ENCODE measurements at places on chromosomes 4 and X. TPM values are rescaled to one million over a fixed set of nuclear protein-coding genes. Genes with fewer than 3 reads are reported as not detected.

ZNF711 gene
- total RNA-seq, result 0.36 TPM

- no peaks in the 10 kb centered on the region for H3K27me3 ChIP-seq
- no peak overlapping the region for H3K27ac ChIP-seq
- H3K36me3 ChIP-seq, result peaks cover 4% of the 10 kb centered on the region
- DNase-seq, result no peak
- H3K4me3 ChIP-seq, result no peak overlapping the region
- no peaks in the 10 kb centered on the region for H3K4me1 ChIP-seq
Measured at GRCh38 chr4:45865781-45866180, 258.1 kb downstream of the GABRG1 start.

- H3K27me3 ChIP-seq, result peaks cover 30% of the 10 kb centered on the region
- no peak overlapping the region for H3K4me3 ChIP-seq
- no peak overlapping the region for H3K27ac ChIP-seq
Measured at GRCh38 chrX:140507223-140507981, 2.5 kb upstream of the SOX3 start.

DNA sequence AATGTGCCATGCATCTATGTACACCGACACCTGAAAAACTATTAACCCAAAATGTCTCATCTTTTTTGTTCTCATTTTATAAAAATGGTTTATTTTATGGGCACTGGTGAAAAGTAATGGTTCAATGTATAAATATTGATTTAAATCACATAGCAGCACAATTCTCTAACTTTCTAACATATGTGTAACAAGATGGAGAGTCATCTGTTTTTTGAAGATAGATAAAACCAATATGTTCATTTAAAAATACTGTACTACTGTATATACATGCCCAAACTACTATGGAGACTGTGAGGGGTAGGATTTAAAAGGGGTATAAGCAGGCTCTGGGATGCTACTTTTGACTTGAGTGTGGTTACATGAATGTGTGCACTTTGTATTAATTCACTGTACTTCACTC is 67.6 kb downstream of the GLRA3 start:
- H3K4me3 ChIP-seq, result no peak overlapping the region
- no peak for DNase-seq
- H3K27ac ChIP-seq, result no peak overlapping the region
- H3K36me3 ChIP-seq, result no peaks in the 10 kb centered on the region
- H3K27me3 ChIP-seq, result no peaks in the 10 kb centered on the region

XAGE2 gene
- total RNA-seq, result not detected

DNA sequence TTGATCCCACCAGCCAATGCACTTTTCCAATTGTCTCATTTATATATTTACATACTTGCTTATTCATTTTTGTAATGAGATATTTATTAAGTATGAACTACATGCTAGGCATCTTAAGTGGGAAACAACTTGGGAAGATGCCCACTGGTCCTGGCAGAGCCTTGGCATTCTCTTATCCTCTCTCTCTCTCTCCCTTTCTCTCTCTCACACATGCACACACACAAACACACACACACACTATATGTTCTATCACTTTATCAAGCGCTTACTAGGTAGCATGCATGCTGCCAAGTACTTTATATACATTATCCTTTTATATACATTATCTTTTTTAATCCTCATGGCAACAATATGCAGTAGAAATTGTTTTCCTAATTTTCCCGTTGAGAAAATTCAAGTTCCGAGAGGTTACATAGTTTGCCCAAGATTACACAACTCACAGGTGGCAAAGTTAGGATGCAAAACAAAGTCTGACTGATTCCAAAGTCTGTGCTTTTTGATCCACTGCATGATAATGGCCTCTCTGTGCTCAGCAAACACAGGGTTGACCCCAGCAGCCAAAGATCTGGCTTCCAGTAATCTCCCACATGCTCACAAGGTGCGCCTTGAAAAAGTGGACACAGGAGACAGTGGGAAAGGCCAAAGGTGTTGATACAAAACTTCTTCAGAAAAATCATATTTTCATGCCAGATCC is 173.1 kb upstream of the KLF3 start:
- no peaks in the 10 kb centered on the region for H3K36me3 ChIP-seq
- H3K4me3 ChIP-seq, result no peak overlapping the region
- no peaks in the 10 kb centered on the region for H3K27me3 ChIP-seq
- DNase-seq, result no peak
- peaks cover 30% of the 10 kb centered on the region for H3K4me1 ChIP-seq

SLC34A2 gene
- not detected for total RNA-seq

- no peak overlapping the region for H3K27ac ChIP-seq
- H3K36me3 ChIP-seq, result no peaks in the 10 kb centered on the region
- no peaks in the 10 kb centered on the region for H3K4me1 ChIP-seq
Measured at GRCh38 chrX:101484135-101484534, 1.1 kb upstream of the ARMCX4 start.

BMP3 gene
- total RNA-seq, result not detected

PCDH18 gene
- total RNA-seq, result not detected

- H3K36me3 ChIP-seq, result no peaks in the 10 kb centered on the region
- H3K4me1 ChIP-seq, result no peaks in the 10 kb centered on the region
- DNase-seq, result no peak
- H3K27ac ChIP-seq, result no peak overlapping the region
- peaks cover 9% of the 10 kb centered on the region for H3K27me3 ChIP-seq
- H3K4me3 ChIP-seq, result no peak overlapping the region
Measured at GRCh38 chrX:103539695-103540094, 20.4 kb upstream of the RAB40A start.

PLXNB3 gene
- 0.48 TPM for total RNA-seq

DNA sequence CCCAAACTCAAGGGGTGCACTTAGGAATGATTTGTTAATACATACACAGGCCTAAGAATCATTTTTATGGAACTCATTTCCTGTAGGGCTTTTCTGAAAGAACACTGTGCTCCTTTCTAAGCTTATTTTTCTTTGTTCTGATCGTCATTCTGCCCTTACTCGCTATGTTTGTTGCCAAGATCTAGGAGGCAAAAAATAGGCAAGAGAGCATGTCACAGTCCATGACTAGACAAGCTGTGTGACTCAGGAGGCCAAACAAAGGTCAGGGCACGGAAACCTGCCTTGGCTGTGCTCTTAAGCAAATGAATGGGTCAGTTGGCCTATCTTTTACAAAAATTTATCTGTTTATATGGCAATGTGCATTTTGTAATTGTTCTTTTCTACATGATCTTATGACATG is 42.5 kb upstream of the C1GALT1C1 start:
- no peak overlapping the region for H3K4me3 ChIP-seq
- no peaks in the 10 kb centered on the region for H3K27me3 ChIP-seq
- H3K36me3 ChIP-seq, result peaks cover 8% of the 10 kb centered on the region
- peaks cover 10% of the 10 kb centered on the region for H3K4me1 ChIP-seq
- no peak for DNase-seq

GRCh38 chr4:41784191-41784979 is 35.9 kb upstream of the PHOX2B start:
- no peaks in the 10 kb centered on the region for H3K36me3 ChIP-seq
- H3K27ac ChIP-seq, result no peak overlapping the region
- DNase-seq, result no peak
- H3K27me3 ChIP-seq, result peaks cover 5% of the 10 kb centered on the region
- no peaks in the 10 kb centered on the region for H3K4me1 ChIP-seq

PKD2 gene
- 19.5 TPM for total RNA-seq

- no peak for DNase-seq
- H3K4me3 ChIP-seq, result no peak overlapping the region
- H3K4me1 ChIP-seq, result no peaks in the 10 kb centered on the region
- no peaks in the 10 kb centered on the region for H3K36me3 ChIP-seq
Measured at GRCh38 chrX:132467026-132467425, 21.8 kb downstream of the MBNL3 start.

DNA sequence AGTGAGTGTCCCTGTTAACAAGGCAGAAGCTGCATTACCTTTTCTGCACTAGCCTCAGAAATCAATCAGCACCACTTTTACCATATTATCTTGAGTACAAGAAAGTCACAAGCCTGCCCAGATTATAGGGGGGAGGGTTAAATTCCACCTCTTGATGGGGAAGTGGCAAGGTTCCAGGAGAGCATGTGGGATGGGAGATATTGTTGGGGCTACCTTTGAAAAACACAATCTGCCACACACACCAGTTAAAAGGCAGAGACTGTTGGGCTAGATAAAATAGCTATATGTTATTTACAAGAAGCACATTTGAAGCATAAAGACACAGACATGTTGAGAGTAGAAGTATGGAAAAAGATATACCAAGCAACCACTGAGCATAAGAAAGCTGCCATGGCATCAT is 6.6 kb upstream of the AVPR2 start:
- no peak for DNase-seq
- H3K27me3 ChIP-seq, result peaks cover 18% of the 10 kb centered on the region
- H3K36me3 ChIP-seq, result no peaks in the 10 kb centered on the region
- no peak overlapping the region for H3K27ac ChIP-seq
- no peak overlapping the region for H3K4me3 ChIP-seq
- H3K4me1 ChIP-seq, result peaks cover 17% of the 10 kb centered on the region

NAA11 gene
- not detected for total RNA-seq

KLB gene
- 0.05 TPM for total RNA-seq

Data from natural killer cell treated with Interleukin-12 subunit alpha and Interleukin-12 subunit beta and Interleukin-15 and Interleukin-18, amount 100 ng/mL, for 72 hours (primary cell).